ENCODE measurements at places on chromosomes 16 and 17.

DNA sequence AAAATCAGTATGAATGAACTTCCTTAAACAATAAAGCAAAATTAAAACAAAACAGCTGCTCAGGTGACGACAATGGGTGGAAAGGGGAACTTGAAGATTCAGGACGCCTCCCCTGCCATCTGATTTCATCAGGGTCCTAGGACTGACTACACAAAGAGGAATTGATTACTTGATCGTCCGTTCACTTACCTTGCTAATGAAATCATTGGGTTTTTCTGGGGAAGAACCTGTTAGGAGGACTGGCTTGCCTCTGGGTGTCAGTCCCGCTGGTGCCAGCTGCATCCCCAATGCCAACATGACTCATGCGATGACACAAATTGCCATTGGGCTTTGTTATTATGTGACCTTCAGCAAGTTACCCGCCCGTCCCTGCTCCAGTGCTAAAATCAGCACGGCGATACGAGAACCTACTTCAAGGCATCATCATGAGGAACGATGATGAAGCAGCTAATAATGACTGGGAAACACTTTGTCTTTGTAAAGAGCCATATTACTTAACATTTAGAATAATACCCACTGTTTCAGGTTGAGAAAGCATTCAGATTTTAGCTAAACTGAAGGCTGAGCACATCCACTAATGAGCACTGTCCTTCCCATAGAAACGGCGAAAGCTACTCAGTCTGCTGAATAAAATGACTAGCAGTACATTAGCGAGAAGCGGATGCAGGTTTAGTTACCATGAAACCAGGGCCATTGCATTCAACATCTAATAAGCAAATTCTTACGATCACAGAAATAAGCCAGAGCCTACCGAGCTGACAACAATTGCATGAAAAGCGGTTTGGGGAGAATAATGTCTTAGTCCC is 139.4 kb downstream of the ZFHX3 start:
- DNase-seq, result no peak

DNA sequence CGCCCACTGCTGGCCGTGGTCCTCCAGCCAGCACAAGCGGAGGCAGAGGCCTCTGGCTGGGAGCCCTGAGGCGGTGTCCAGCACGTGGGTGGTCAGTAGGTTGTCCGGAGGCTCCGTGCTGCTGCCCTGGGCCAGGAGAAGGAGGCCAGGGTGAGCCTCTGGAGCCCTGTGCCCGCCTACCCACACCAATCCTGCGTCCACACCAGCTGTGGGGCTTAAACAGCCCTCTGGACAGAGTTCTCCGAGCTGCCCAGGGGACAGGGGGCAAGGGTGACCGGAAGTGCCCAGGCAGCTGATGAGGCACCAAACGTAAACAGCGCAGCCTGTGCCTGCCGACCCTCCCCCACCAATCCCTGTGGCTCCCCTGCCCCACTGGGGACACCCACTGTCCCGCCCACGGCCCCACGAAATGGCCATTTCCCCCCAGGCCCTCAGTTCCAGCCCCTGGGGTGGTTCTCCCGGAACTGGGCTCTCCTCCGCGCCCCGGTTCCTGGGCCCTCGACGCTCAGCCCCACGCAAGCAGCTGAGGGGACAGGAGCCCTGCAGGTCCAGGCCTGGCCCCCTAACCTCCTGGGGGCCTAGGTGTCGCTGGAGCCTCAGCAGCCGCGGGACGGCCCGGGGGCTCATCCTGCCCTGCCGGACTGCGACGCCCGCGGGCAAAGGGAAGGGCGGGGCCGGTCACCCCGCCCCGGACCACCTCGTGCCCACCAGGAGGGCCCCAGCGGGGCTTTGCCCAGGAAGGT is 27.9 kb upstream of the DBNDD1 start:
- no peak for DNase-seq

GRCh38 chr16:85078226-85078625 is 34.0 kb downstream of the CIBAR2 start:
- DNase-seq, result no peak

DNA sequence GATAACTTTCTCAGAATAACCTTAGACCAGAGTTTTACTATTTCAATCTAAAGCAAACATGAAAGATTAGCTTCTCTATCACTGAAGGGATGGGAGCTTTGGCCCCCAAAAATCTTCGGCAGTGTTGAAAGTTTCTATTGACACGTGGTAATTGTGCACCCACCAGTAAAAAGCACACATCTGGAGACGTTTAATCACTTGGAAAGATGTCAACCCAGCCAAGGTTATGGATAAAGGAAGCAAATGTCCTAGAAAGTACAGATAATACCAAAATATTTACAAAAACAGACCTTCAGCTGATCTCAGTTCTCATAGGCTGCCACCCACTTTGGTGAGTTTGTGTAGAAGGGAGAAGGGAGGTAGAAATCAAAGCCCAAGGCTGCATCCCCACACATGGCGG is 5.3 kb downstream of the MYCBPAP start:
- DNase-seq, result no peak

DNA sequence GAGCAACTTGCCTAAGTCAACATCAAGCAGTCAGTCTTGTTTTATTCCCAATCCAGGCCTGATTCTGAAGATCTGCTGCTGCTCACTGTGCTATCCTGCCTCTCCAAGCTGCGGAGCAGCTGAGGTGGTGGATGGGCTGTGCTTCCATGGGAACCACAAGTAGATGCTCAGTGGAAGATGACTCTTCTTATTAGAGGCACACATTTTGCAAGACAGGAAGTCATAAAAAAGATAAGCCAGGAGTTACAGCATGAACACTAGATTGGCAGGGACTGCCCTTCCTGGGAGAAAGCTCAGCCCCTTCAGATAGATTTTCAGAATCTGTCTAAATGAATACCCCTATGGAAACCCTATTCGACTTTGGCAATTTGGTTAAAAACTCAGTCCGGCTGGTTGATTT is 143.1 kb downstream of the SHISA6 start:
- DNase-seq, result no peak

GRCh38 chr16:83568345-83568744 is 239.4 kb upstream of the HSBP1 start:
- no peak for DNase-seq

- no peak for DNase-seq
Observed at GRCh38 chr17:74831444-74832146, 28.1 kb downstream of the GRIN2C start.

DNA sequence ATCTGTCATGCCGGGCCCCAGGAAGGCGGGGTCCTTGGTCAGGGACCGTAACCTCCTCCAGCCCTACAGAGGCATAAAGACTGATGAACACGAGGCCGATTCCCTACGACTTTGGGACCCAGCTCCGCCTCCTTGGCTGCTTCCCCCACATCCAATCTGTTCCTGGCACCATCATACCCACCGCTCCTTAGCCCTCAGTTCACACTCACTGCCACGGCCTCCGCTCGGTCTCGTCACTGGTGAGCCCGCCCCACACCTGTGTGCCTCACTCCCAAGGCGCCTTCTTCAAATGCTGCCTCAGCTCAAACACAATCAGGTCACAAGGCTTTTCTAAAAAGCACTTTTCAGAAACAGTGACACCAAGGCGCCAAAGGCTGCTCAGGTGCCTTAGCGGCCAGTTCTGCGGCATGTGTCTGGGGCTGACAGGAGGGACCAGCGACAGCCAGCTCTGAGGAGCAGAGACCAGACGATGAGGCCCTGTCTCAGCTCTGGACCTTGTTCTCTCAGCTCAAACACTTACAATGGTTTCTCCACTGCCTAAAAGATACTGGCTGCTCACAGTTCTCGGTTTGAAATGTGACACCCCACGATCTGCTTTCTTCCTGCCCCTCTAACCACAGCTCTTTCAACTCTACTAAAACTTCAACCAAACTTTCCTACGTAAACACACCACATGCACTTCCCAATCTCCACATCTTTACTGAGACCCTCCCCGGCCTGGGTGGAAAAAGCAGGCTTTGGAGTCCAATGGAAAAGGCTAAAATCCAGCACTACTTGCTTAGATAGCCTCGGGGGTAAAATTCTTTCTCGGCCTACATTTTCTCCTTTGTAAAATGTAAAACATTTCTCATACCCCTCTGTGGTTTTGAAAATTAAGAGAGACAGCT is 33.2 kb downstream of the CYB5D2 start:
- DNase-seq, result no peak

DNA sequence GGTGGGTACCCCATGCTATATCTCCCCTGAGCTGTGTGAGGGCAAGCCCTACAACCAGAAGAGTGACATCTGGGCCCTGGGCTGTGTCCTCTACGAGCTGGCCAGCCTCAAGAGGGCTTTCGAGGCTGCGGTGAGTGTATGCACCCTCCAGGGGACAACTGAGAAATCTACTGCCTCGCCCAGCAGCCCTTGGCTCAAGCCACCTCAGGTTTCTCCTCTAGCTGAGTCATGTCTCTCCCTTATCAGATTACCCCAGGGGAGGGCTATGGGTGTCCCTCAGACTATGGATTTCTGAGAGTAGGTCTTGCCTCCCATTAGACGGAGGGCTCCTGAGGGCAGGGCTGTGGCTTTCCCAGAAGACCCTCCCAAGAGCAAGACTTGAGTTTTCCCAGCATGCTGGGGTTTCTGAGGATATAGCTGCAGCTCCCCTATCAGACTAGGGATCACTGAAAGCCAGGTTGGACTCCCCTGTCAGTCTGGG is 6.7 kb downstream of the NEK8 start:
- DNase-seq, result no peak

GRCh38 chr16:53717577-53717976 is 13.6 kb downstream of the FTO start:
- DNase-seq, result no peak

DNA sequence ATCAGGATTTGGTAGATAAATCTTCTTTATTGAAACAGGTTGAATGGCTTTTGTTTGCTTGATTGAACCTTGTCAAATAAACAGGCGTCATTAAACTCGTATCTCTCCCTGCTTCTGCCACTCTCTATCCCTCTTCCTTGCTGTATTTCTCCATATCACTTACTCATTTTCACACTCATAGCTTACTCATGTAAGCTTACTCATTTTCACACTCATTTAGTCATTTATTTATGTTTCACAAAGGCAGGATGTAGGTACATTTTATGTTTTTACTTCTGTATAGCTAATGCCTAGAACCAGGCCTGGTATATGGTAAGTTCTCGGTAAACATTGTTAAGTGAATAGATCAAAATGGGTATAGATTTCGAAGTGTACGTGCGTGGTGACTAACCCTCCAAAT is 450.0 kb downstream of the PMP22 start:
- DNase-seq, result no peak

- DNase-seq, result peak; percentile 63
Observed at GRCh38 chr16:22898874-22899348, 84.9 kb downstream of the HS3ST2 start.

- peak; percentile 36 for DNase-seq
Observed at GRCh38 chr17:78383725-78384471, 5.4 kb downstream of the PGS1 start.

GRCh38 chr16:9658164-9658563 is 524.1 kb downstream of the GRIN2A start:
- no peak for DNase-seq

DNA sequence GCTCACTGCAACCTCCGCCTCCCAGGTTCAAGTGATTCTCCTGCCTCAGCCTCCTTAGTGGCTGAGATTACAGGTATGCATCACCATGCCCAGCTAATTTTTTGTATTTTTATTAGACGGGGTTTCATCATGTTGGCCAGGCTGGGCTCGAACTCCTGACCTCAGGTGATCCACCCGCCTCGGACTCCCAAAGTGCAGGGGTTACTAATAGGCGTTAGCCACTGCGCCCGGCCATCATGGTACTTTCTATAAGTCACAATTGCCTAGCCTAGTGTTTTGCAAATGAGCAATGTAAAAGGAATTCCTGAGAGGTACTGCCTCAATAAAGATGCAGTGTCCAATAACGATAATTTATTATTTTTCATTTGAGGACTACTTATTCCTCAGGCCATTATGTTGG is 13.9 kb upstream of the PSMC3IP start:
- DNase-seq, result no peak

DNA sequence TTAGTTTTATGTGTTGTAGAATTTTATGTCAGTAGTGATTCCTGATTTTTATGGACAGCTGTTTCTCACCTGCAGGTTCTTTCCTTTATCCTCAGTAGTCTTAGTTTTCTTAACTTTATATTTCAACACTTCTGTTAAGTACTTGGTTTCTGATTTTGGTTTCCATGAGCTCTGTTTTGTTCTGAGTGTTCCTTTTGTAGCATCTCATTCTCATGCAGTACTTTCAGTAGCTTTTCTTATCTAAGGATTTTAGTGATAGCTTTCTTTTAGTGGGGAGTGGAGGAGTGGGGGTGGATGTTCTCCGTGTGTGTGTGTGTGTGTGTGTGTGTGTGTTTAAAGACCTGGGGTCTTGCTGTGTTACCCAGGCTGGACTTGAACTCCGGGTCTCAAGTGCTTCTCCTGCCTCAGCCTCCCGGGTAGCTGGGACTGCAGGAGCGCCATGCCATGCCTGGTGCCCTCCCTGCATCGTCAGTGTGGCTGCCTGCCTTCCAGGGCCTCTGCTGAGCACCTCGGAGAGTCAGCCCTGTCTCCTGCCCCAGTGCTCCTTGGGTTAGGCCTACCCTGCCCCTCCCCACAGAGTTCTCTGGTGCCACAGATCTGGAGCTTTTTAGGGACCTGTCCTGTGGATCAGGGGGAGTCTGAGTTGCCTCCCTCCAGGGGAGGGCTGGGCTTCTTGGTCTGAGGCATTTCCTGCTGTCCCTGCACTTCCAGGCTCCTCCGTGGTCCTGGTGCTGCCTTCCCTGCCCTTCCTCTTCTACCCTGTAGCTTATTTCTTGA is 4.3 kb upstream of the ZNF750 start:
- DNase-seq, result no peak

DNA sequence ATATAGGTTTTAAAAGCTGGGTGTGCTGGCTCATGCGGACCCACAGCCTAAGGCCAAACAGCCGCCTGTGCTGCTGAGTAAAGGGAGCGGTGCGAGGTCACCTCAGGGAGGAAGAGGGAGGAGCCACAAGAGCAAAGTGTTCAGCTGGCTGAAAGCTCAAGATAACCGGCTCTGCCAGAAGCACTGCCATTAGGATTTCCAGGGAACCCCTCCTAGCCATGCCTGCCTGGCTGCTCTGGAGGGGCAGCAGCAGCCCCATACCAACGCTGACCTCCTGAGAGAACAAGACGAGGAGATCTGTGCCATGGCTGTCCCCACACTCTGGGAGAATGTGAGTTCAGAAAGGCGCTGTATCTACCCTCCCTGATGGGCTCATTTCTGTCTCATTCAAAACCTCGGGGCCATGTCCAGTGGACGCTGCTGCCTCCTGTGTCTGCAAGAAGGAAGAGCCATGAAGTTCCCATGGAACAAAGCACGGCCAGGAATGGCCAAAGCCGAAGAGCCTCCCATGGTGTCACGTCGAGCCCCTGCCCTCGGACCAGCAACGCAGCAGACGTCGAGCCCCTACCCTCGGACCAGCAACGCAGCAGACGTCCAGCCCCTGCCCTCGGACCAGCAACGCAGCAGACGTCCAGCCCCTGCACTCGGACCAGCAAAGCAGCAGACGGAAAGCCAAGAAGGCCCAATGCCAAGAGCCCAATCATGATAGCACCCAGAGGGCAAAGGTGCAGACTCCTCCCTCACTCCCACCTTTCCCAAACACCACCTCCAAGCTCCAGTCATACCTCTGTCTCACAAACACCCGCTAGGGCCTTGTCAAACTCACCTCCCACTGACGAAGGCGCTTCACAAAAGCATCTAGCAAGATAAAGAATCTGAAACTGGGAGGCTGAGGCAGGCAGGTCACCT is 107.0 kb downstream of the ANKRD11 start:
- DNase-seq, result no peak

GRCh38 chr17:55676274-55676673 is 46.4 kb downstream of the TMEM100 start:
- no peak for DNase-seq

- no peak for DNase-seq
Observed at GRCh38 chr17:4463818-4464476, 30.2 kb downstream of the SPNS3 start.

GRCh38 chr17:1186214-1186820 is 6.5 kb upstream of the ABR start:
- no peak for DNase-seq

- no peak for DNase-seq
Observed at GRCh38 chr17:30248786-30249185, 13.3 kb upstream of the SLC6A4 start.
